Stimulated activated CD4-positive, alpha-beta T cell treated with anti-CD3 and anti-CD28 coated beads, Interleukin-15, amount 100 ng/mL, for 24 hours (primary cell): ENCODE measurements at places on chromosomes 3 and 15.

DNA sequence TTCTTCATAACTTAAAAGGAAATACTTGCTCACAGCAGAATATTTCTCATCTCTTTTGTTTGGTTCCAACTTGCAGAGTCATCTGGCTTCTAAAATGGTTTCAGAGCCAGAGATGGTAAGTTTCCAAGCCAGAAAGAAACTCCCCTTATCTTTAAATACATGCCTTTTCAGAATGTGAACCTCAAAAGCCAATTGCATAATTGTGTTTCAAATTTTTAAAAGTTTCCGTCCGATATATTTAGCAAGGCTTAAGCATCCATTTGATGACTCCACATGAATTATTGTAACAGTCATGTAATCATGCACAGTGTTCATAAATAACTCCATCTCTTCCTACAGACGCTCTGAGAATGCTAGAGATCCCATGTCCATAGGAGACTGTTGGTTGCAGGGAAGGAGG lies 40.6 kb upstream of the C3orf80 start:
- no peak for DNase-seq

GRCh38 chr3:169026543-169027182 lies 636.8 kb downstream of the MECOM start:
- DNase-seq, result no peak

DNA sequence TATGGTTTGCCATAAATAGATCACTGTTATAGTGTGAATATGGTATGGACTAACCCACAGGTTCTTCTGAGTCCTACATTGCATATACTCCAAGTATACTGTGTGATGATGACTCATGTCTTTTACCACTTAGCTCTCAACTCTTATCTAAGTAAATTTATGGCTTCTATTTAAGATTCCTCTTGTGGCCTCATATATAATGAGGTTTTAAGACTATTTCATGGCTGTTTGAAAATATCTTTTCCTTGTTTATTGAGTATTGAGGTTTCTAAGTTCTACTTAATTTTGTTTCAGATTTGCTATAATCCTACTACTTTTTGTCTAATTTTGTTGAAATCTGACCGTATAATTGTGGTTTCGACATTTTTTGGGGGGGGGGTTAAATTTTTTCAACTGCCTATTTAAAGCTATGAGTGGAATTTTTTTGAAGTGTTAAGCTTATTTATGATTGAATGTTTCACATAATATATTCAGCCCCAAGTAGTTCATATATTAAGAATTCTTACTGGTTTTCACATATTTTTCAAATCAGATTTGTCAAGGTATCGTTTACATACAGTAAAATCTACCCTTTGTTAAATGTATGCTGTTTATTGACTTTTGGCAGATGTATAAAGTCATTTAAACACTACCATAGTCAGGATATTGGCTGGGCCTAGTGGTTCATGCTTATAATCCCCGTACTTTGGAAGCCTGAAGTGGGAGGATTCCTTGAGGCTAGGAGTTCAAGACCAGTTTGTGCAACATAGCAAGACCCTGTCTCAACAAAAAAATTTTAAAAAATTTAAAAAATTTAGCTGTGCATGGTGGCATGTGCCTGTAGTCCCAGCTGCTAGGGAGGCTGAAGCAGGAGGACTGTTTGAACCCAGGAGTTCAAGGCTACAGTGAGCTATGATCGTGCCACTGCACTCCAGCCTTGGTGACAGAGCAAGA lies 11.7 kb downstream of the SLC25A36 start:
- DNase-seq, result no peak

DNA sequence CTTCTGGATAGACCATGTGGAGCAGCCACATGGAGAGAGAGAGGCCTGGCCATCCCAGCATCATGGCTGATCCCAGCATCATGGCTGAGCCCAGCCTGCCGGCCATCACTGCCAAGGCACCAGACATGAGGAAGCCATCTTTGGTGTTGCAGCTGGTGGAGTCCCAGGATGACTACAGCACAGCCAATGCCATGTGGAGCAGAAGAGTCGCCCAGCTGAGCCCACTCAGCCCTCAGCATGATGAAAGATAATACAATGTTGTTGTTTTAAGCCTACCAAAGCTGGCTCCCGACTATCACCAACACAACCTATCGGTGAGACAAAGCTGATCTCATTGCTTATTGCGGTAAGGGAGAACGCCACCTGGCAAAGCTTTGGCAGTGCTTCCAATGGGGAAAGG lies 18.4 kb downstream of the HES1 start:
- no peak for DNase-seq

DNA sequence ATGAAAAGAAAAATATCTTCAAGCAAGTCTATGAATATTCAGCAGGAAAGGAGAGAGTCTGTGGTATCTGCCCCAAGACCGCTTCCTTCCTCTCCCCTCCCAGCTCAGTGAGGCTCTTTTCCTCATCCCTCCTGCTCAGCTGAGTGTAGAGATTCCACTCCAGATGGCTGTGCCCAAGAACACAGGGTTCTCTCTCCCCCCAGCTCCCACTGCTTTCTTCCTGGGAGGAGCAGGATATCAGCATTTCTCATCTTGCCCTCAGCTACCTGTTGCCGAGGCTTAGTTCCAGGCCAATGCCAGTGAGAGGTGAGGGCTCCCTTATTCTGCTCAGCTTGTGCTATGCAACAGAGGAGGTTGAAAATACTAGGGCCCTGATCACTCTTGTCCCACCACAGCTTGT lies 211.9 kb downstream of the SV2B start:
- peak; percentile 8 for DNase-seq

GRCh38 chr3:74442068-74442467 lies 172.4 kb downstream of the CNTN3 start:
- DNase-seq, result no peak

GRCh38 chr3:197378985-197379718 lies 80.7 kb upstream of the DLG1 start:
- no peak for DNase-seq

- DNase-seq, result no peak
These were observed 11.8 kb downstream of the CD276 start for GRCh38 chr15:73695773-73696640.

DNA sequence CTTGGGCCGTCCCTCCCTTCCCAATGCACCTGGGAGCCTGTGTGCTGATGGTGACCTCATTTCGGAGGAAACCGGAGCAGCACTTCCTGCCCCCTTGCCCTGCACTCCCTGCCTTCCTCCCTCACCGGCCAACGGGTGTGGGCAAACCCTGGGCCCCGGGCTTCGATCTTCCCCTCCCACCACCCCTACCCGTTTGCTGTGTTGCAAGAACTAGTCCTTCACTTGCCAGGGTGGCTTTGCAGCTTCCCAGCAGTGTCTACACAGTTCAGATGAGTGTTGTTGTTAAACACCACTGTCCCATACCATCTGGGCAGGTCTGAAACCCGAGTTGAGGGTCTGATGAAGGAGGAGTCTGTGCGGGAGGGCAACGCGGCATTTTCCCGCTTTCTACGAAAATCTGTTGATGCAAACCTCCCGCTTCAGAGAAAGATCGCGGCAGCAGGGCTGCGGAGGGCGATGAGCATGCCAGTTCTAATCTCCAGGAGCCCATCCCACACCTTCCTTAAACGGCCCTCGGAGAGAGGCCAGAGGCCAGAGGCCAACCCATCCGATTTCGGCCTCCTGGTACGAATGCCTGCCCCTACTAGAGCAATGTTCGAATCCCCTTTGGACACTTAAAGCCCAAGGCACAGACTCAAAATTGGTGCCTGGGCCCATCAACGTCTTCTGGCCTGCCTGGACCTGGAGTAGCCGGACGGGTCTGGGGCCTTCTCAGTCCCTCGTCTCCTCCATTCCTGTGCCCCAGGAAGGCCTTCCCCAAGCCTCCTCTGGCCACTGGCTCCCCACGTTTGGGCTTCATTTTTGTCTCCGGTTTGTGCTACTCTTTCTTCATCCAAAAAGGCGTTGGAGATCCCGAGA lies 35.7 kb upstream of the POLG start:
- no peak for DNase-seq

GRCh38 chr15:60391722-60392315 lies 6.0 kb downstream of the ANXA2 start:
- DNase-seq, result no peak

DNA sequence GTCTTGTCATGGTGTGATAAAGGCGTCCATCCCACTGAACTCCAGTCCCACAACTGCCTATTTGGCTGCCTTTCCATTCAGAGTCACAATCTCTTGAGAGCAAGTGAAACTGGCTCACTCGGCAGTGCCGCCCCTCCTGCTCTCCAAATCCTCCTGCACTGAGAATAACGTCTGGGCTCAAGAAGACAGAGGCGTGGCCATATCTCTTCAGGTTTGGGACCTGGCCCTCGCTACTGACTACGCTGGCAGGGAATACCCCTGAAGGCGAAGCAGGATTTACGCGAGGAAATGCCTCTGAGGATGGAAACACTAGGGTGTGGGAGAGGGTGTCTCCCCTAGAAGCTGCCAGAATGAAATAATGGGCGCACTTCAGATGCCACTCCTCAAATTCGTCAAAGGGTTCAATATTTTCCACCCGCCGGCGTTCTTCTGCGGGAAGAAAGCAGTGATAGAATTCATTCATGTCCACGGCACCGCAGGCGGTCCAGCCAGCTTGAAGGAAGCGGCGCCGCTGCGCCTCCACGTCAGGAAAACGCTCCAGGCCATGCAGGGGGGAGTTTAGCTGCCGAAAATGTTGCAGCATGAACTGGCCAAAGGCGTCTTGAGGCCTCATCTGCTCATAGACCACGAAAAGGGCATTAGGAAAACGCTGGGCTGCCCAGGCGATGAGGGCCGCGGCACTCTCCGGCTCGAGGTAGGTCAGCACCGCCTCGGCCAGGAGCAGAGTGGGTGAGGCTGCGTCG lies 985 bp downstream of the LCMT2 start:
- DNase-seq, result peak; percentile 11

GRCh38 chr3:131110087-131110486 lies 83.4 kb downstream of the NEK11 start:
- DNase-seq, result no peak

GRCh38 chr15:98561169-98561941 lies 87.0 kb upstream of the IGF1R start:
- DNase-seq, result peak; percentile 18

DNA sequence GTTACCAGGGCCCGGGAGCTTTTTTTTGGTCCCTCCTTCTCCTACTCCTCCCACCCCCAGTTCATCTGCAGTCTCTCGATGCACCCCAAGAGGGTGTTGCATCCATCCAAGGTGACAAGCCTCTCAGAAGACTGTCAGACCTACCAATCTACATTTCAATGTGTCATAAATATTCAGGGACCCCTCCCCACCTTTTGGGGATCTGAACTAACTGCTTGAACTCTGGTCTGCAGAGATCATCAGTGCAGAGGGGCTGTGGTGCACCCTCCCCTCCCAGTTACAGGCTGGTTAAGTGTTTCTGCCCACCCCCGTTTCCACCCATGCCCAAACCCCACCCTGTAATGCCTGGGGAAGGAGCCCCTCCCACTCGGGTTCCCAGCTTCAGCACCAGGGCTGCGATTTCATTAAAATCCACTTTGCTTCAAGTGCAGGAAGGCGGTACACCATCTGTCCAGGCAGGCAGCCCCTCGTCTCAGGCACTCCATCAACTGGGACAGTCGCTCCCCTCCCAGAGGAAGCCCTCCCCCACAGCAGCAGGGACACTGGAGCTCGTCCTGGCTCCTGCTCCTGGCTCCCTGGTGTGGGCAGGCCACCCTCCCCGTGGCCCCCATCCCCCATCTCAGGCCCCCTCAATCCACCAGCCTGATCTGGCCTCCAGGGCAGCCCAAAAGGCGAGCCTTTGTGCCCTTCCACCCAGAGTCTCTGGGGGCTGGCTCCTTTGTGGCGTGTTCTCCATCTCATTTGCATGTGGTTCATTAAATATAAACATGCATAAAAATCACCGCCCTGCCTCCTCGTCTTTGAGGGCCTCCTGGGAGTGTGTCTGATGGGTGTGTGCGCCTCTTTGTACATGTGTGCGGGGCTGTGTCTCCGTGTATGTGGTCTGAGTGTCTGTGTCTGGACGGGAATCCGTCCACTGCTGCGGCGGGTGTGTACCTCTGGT lies 32.3 kb downstream of the RNU5B-1 start:
- no peak for DNase-seq

DNA sequence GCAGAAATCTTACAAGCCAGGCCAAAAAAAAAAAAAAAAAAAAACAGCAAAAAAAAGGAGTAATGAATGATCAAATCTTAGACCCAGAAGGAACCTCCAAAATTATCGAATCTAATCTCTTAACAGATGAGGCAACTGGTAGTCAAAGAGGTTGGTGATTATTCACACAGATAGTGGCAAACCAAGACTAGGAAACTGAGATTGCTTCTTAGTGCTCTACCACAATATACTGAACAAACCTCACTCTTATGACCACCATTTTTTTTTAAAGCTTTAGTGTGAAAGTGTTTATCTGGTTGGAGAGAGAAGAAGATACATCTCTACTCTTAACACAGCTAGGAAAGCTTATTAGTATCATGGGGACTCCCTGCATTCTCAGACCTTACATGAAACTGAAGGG lies 17.3 kb downstream of the ATOSA start:
- DNase-seq, result no peak

DNA sequence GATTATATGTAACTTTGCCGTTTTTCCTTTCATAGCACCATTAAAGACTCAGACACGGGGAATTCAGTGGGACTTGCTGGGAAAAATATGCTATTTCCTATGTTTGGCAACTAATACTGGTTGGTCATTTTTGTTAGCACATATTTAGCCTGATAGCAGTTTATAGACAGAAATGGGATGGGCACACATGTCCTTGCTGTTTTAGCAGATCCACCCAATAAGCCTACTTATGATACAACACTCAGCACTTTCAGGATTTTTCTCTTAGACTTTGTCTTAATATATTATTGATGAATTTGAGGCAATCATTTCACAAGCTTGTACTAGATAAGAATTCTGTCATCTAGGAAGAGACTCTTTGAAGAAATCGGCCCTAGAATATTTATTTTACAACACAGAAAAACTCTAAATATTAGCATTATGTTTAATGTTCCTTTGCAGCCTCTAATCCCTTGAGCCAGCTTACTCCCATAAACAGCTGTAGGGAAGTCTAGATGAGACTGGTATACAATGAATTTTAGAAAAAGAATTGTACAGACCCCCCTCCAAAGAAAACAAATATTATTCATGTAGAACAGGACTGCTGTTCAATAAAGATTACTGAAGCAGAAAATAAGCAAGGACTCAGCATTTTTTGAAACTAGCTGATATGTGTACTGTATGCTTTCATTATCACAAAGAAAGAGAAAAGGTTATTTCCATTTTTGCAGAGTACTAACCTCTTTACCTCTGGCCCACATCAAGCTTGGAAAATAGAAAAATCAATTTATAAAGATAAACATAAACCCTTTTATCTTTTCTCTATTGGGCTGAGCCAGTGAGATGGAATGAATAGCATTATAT lies 656.8 kb upstream of the SGO1 start:
- DNase-seq, result no peak

DNA sequence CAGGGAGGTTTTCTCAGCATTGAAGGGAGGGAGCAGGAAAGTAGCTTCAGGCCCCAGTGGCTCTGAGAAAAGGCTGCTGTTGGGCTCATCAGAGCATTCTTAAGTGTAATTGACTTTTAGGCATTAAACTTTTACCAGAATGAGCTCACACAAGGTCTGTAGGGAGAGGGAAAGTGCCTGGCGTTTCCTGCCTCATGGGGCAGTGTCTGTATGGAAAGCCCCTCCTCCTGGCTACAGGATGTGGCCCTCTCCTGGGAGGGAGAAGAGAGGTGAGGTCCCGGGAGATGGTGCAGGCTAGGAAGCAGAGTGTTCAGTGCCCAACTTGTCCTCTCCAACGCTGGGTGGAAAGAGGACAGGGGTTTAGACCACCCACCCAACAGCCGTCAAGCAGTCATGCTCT lies 21.3 kb upstream of the SCN10A start:
- no peak for DNase-seq
